CD4-positive, alpha-beta memory T cell (primary cell): ENCODE measurements at places on chromosomes 6 and 20. TPM values are rescaled to one million over a fixed set of nuclear protein-coding genes. Genes with fewer than 3 reads are reported as not detected.
A peak's percentile ranks its signal among the peaks of the same experiment; 100 is the strongest.

DNA sequence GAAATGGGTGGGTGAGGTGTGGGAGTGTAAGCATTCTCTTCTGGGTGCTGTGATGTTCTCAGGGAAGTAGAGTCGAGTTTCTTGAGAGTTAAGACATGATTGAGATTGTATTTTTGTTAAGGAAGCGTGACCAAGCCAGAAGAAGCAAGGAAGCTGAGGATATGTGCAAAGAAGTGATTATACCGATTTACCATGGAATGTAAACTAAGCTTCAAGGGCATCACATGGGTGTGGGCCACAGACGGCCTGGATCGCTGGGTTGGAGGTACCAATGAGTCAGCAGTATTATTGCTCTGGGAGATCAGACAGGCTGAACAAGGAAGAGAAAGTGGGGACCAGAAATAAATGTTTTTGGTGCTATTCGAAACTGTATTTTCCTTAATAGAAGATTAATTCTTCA, 184.1 kb upstream of the GMDS start:
- no peaks in the 10 kb centered on the region for H3K27me3 ChIP-seq
- no peak for DNase-seq
- H3K4me1 ChIP-seq: no peaks in the 10 kb centered on the region
- no peak overlapping the region for H3K4me3 ChIP-seq
- no peaks in the 10 kb centered on the region for H3K36me3 ChIP-seq
- no peak overlapping the region for H3K27ac ChIP-seq

TINAG gene
- not detected for polyA plus RNA-seq

ARMC2 gene
- polyA plus RNA-seq: 3.3 TPM

- no peak overlapping the region for H3K27ac ChIP-seq
- H3K27me3 ChIP-seq: no peaks in the 10 kb centered on the region
- DNase-seq: no peak
- no peak overlapping the region for H3K4me3 ChIP-seq
- no peaks in the 10 kb centered on the region for H3K36me3 ChIP-seq
Observed at GRCh38 chr6:112014483-112014882, 39.4 kb upstream of the CCN6 start.

- H3K27ac ChIP-seq: no peak overlapping the region
- H3K4me1 ChIP-seq: peaks cover 10% of the 10 kb centered on the region
- no peak for DNase-seq
- no peaks in the 10 kb centered on the region for H3K27me3 ChIP-seq
Observed at GRCh38 chr6:6709106-6709505, 120.6 kb downstream of the LY86 start.

DNA sequence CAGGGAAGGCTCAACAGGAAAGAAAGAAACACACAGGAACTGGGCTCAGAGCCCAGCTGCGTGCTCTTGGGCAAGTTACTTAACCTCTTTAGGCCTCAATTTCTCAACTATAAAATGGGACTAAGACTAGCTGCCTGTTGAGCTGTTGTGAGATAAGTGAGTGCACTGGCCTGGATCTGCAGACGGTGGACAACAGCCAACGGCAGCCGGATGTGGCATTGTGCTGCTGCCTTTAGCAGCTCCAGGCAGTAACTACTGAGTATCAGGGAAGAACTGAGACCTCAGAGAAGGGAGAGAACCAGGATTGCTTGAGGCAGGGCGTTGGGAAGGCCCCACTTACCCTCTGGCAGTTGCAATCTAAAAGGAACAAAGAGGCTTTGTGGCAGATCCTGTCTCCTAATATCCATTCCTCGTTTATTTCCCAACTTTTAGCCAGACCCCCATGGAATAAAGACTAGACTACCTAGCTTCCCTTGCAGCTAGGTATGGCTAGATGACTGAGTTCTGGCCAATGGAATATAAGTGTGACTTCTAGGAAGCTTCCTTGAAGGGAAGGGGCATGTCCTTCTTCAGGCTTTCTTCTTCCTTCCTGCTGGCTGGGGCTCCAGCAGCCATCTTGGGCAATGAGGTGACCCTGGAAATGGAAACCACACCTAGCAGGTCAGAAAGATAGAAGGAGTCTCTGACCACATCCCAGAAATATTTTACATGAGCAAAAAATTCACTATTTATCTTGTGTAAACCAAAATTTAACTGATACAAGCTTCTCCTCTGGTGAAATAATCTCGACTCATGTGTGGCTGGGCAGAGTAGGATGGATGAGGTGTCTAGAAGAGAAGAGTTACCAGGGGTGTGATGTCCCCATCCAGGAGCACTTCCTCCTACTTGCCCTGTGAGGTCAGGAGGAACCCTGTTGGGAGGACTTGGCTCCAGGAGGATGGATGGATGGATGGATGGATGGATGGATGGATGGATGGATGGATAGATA, 67.6 kb downstream of the MRPL14 start:
- no peak overlapping the region for H3K27ac ChIP-seq
- no peak overlapping the region for H3K4me3 ChIP-seq
- no peak for DNase-seq
- H3K36me3 ChIP-seq: no peaks in the 10 kb centered on the region

DNA sequence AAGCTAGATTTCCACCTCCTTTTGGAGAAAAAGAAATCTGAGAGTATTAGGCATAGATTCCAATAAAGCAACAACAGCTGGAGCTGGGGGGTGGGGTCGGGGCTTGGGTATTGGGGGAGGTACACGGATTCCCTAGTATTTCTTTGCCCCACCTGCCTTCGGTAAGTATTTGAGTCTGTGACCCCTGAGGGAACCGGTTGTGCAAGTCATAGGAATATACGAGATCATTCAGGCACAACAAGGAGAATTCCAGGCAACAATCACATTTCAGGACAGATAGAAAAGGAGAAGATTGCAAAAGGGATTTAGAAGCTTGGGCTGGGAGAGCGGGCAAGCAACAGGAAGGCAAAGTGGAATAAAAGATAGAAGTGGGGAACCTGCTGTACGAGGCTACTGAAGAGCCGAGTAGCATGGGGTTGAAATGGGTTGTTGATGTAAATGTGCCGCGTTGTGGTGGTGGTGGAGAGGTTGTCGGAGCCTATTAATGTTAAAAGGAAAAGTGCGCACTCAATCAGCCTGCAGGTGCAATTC, 148.9 kb downstream of the BCAS1 start:
- no peaks in the 10 kb centered on the region for H3K4me1 ChIP-seq
- no peak for DNase-seq
- no peaks in the 10 kb centered on the region for H3K27me3 ChIP-seq
- no peaks in the 10 kb centered on the region for H3K36me3 ChIP-seq

- no peaks in the 10 kb centered on the region for H3K27me3 ChIP-seq
- no peaks in the 10 kb centered on the region for H3K4me1 ChIP-seq
- DNase-seq: no peak
- H3K4me3 ChIP-seq: no peak overlapping the region
Observed at GRCh38 chr6:98593676-98594075, 240.7 kb upstream of the POU3F2 start.

- H3K27me3 ChIP-seq: no peaks in the 10 kb centered on the region
- H3K4me3 ChIP-seq: no peak overlapping the region
- H3K36me3 ChIP-seq: no peaks in the 10 kb centered on the region
Observed at GRCh38 chr20:54452277-54452676, 23.1 kb upstream of the DOK5 start.

GJA10 gene
- not detected for polyA plus RNA-seq

TAGAP gene
- polyA plus RNA-seq: 215 TPM

GRCh38 chr20:24953621-24954133, 4.6 kb downstream of the CST7 start:
- H3K4me1 ChIP-seq: peaks cover 42% of the 10 kb centered on the region
- H3K27me3 ChIP-seq: no peaks in the 10 kb centered on the region
- peaks cover 14% of the 10 kb centered on the region for H3K36me3 ChIP-seq
- no peak for DNase-seq
- H3K4me3 ChIP-seq: no peak overlapping the region
- H3K27ac ChIP-seq: peak overlapping the region; percentile 15

GRCh38 chr6:158717341-158718330, 67.8 kb downstream of the SYTL3 start:
- H3K27me3 ChIP-seq: no peaks in the 10 kb centered on the region
- H3K4me1 ChIP-seq: peaks cover 62% of the 10 kb centered on the region
- H3K36me3 ChIP-seq: no peaks in the 10 kb centered on the region

FRK gene
- 0.04 TPM for polyA plus RNA-seq

PRSS16 gene
- 1.5 TPM for polyA plus RNA-seq

UNC93A gene
- not detected for polyA plus RNA-seq

MYH7B gene
- 0.32 TPM for polyA plus RNA-seq

- no peak for DNase-seq
- H3K27me3 ChIP-seq: no peaks in the 10 kb centered on the region
- no peak overlapping the region for H3K4me3 ChIP-seq
- H3K36me3 ChIP-seq: no peaks in the 10 kb centered on the region
- no peak overlapping the region for H3K27ac ChIP-seq
- no peaks in the 10 kb centered on the region for H3K4me1 ChIP-seq
Observed at GRCh38 chr6:16064671-16065072, 64.2 kb upstream of the MYLIP start.

GRCh38 chr6:1463751-1464426, 74.5 kb downstream of the FOXF2 start:
- DNase-seq: no peak
- no peak overlapping the region for H3K27ac ChIP-seq
- no peaks in the 10 kb centered on the region for H3K27me3 ChIP-seq
- H3K4me1 ChIP-seq: no peaks in the 10 kb centered on the region
- no peaks in the 10 kb centered on the region for H3K36me3 ChIP-seq

DNA sequence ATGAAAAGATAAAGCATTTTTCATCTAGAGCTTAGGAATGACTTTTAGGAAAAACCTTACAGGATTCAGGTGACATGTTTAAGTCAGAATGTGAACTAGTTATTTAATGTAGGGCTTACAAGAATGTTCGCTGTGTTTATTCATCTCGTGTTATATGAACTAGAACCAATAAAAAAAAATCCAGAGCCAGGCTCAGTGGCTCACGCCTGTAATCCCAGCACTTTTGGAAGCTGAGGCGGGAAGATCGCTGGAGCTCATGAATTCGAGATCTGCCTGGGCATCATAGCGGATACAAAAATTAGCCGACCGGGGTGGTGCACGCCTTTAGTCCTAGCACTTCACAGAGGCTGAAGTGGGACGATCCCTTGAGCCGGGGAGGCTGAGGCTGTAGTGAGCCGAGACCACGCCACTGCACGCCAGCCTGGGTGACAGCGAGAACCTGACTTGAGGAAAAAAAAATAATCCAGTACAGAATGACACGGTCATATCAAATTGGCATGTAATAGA, 46.3 kb downstream of the OR2B2 start:
- H3K36me3 ChIP-seq: no peaks in the 10 kb centered on the region
- peak overlapping the region; percentile 62 for H3K27ac ChIP-seq
- peak overlapping the region; percentile 69 for H3K4me3 ChIP-seq
- DNase-seq: no peak
- H3K4me1 ChIP-seq: peaks cover 31% of the 10 kb centered on the region

DNA sequence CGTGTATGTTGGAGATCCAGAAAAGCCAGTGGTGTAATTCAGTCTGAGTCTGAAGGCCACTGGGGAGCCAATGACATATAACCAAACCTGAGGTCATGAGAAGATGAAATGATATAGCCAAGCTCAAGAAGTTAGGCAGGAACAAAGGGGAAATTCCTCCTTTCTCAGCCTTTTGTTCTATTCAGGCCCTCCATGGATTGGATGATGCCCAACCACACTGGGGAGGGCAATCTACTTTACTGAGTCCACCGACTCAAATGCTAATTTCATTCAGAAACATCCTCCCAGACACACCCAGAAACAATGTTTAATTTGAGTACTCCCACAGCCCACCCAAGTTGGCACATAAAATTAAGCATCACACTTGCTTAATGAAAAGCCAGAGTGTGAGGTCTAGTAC, 183.6 kb downstream of the GJA1 start:
- no peak for DNase-seq
- H3K36me3 ChIP-seq: no peaks in the 10 kb centered on the region
- no peaks in the 10 kb centered on the region for H3K27me3 ChIP-seq
- H3K27ac ChIP-seq: no peak overlapping the region
- no peak overlapping the region for H3K4me3 ChIP-seq

DNA sequence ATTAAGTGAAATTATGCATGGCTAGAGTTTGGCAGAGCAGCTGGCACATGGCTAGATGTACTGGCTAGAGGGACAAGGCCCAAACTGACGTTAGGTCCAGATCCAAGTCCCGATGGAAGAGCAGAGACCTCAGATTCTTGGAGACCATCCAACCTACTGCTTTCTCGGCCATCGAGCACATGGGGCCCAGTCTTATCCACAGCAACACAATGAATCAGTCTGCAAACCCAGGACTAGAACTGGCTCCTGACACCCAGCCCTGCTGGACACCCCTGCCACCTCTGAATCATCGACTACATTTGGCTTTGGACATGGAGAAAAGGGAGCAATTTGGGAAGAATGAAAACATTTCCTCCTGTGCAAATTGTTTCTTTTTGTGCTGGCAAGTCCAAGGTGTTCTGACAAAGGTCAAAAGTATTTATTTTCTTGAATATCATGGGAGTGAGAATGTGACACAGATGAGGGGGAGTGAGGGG, 23.9 kb upstream of the YWHAB start:
- H3K36me3 ChIP-seq: no peaks in the 10 kb centered on the region
- no peaks in the 10 kb centered on the region for H3K4me1 ChIP-seq
- no peak overlapping the region for H3K27ac ChIP-seq
- DNase-seq: no peak
- H3K4me3 ChIP-seq: no peak overlapping the region
- no peaks in the 10 kb centered on the region for H3K27me3 ChIP-seq

DNA sequence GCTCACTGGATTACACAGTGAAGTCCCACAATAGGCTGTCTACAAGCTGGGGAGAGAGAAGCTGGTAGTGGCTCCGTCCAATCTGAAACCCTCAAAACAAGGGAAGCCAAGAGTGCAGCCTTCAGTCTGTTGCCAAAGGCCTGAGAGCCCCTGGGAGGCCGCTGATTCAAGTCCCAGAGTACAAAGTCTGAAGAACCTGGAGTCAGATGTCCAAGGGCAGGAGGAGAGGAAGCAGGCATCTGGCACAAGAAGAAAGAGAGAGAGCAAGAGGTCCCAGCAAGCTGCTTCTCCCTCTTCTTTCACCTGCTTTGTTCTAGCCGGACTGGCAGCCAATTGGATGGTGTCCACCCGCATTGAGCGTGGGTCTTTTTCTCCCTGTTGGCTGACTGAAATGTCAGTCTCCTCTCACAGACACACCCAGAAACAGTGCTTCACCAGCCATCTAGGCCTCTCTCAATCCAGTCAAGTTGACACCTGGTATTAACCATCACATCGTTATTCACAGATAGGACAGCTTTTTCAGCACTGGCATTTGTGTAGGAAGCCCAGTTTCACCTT, 51.2 kb downstream of the CRYBG1 start:
- H3K27ac ChIP-seq: no peak overlapping the region
- no peaks in the 10 kb centered on the region for H3K4me1 ChIP-seq
- no peaks in the 10 kb centered on the region for H3K27me3 ChIP-seq
- no peaks in the 10 kb centered on the region for H3K36me3 ChIP-seq
- H3K4me3 ChIP-seq: no peak overlapping the region
- DNase-seq: no peak

GRCh38 chr20:11544029-11544678, 373.5 kb upstream of the BTBD3 start:
- H3K27ac ChIP-seq: no peak overlapping the region
- peak; percentile 4 for DNase-seq
- H3K4me1 ChIP-seq: no peaks in the 10 kb centered on the region
- no peaks in the 10 kb centered on the region for H3K27me3 ChIP-seq
